ENCODE measurements at places on chromosomes 5 and 9. TPM values are rescaled to one million over a fixed set of nuclear protein-coding genes. Genes with fewer than 3 reads are reported as not detected.

DNA sequence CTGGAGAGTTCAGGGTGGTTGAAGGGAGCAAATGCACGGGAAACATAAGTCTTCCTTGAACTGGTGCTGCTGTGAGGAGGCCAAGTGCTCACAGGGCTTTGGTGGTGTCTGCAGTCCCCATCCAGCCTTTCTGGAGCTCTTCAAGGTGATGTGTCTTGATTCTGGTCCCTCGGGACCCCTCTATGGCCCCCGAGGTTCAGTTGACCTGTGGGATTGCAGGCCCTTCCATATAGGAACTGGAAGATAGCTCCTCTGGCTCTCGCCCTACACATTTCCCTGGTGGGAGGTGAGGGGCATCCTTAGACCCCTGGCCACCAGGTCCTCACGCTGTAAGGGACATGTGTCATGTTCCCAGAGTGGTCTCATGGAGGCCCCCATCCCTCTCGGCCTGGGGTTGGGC, 191.8 kb downstream of the GADD45G start:
- H3K27ac ChIP-seq, result no peak overlapping the region
- H3K27me3 ChIP-seq, result no peaks in the 10 kb centered on the region
- no peaks in the 10 kb centered on the region for H3K36me3 ChIP-seq
- peaks cover 9% of the 10 kb centered on the region for H3K4me1 ChIP-seq
- DNase-seq, result no peak
- H3K4me3 ChIP-seq, result no peak overlapping the region

DNA sequence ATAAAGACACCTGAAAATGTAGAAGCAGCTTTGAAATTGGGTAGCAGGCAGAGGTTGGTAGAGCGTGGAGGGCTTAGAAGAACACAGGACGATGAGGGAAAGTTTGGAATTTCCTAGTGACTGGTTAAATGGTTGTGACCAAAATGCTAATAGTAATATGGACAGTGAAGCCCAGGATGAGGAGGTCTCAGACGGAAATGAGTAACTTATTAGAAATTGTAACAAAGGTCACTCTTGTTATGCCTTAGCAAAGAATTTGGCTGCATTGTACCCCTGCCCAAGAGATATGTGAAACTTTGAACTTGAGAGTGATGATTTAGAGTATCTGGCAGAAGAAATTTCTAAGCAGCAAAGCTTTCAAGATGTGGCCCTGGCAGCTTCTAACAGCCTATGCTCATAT, 382.5 kb downstream of the KCNN2 start:
- no peak overlapping the region for H3K4me3 ChIP-seq
- no peak for DNase-seq
- no peak overlapping the region for H3K27ac ChIP-seq
- no peaks in the 10 kb centered on the region for H3K4me1 ChIP-seq
- no peaks in the 10 kb centered on the region for H3K36me3 ChIP-seq

DNA sequence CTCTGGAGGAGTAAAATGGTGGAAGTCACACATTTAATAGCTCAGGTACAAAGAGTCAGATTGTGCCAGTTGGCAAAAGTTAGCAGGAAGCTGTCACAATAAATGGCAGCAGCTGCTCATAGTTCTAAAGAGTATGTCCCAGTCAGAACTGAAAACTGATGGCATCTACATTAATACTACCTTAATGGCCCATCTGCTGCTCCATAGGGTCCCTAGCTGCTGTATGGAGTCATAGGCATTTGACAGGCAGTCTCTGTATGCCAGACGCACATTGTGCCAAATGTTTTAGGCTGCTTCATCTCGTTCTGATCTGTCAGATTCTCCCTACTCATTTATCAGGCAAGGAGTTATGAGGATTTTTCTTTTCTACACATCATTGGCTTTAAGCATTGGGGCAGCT, 515.8 kb upstream of the ARRDC3 start:
- no peak overlapping the region for H3K27ac ChIP-seq
- H3K27me3 ChIP-seq, result no peaks in the 10 kb centered on the region
- H3K4me1 ChIP-seq, result no peaks in the 10 kb centered on the region

DNA sequence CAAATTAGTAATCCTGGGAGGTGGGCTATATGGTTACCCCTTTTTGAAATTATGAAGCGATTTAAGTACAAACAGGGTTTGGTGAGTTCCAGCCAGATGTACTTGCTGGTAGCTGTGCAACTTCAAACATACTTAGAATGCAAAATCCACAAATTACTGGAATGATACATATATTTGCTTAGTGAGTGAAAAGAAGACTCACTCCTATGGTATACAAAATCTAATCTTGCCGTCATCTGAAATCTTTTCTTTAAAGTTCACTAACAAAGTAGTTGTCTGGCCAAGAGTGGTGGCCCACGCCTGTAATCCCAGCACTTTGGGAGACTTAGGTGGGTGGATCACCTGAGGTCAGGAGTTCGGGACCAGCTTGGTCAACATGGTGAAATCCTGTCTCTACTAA, 64.9 kb upstream of the TJP2 start:
- H3K36me3 ChIP-seq, result no peaks in the 10 kb centered on the region
- H3K27ac ChIP-seq, result no peak overlapping the region
- peaks cover 2% of the 10 kb centered on the region for H3K4me1 ChIP-seq
- peak; percentile 0 for DNase-seq

Gene IL4
- total RNA-seq, result not detected

Gene SARDH
- total RNA-seq, result 9.8 TPM

Data from hepatocyte (in vitro differentiated cells).